ENCODE measurements at places on chromosomes 2 and 18.

DNA sequence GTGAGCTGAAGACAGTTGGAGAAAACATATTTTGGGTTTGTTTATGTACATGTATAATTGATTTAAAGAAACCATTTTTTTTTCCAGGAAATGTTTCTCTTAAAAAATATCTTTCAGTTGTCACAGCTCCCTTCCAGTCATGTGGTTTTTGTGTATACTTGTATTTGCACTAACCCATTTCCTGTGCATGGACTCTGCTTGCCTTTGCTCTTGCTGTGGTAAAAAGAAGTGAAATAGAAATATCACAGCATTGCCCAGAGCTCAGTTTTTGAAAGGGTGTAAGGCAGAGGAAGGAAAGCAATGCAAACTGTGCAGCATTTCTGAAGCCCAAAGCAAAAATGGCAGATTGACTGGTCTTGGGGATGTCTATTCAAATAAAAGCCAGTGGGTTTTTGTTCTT, 10.4 kb upstream of the DOCK10 start:
- DNase-seq: no peak

DNA sequence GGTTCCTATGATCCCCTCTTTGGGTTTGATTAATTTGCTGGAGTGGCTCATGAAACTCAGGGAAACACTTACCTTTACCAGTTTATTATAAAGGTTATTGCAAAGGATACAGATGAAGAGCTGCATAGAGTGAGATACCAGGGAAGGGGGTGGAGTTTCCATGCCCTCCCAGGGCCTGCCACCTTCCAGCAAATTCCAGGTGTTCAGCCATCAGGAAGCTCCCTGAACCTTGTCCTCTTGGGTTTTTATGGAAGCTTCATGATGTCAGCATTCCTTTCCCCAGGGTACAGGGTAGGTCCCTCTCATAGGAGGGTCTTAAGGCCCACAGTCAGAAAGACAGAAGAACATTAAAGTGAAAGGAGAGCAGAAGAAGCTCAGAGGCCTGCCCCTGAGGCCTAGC, 123.9 kb upstream of the DCC start:
- no peak for DNase-seq

GRCh38 chr18:45715212-45715780, 8.7 kb upstream of the SLC14A1 start:
- DNase-seq: peak; percentile 58

DNA sequence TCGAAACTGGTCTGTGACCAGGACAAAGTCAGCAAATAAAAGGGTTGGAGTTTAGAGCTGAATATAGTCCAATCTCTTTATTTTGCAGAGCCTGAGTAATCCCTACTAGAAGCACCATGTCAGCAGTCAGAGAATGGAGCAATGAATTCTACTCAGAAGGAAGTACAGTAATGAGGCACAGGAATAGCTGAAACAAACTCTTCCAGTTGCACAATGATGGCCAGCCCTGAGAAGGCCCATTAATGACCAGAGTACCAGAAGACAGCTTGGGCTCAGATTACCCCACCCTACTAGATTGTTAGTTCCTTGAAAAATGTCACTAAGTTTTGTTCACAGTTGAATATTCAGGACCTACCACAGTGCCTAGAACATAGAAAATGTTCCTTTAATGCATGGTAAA, 40.3 kb upstream of the SCG2 start:
- no peak for DNase-seq

- peak; percentile 65 for DNase-seq
Observed at GRCh38 chr18:3451183-3451988, 1.4 kb downstream of the TGIF1 start.

DNA sequence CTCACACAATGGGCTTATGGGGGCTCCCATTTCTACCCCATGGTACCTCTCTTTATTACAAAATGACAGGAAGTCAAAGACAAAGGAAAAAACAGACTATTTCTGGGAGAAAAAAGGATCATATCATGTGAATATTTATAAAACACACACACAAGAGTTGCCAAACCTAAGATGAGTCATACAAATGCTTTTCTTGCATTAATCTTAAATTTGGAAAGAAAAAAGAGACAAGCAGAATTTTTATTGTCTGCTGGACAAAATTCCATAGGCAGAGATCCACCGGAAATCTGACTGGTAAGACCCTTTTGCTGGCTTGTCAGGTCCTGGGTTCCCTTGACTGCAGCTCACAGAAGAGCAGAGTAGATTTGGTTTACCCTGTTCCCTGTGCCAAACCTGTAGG, 1732.3 kb upstream of the PIK3C3 start:
- no peak for DNase-seq

GRCh38 chr2:178530625-178531142, 50.4 kb downstream of the PLEKHA3 start:
- DNase-seq: no peak

GRCh38 chr2:54336136-54336976, 80.3 kb upstream of the TSPYL6 start:
- no peak for DNase-seq

- DNase-seq: no peak
Observed at GRCh38 chr2:1588978-1589621, 155.2 kb downstream of the PXDN start.

DNA sequence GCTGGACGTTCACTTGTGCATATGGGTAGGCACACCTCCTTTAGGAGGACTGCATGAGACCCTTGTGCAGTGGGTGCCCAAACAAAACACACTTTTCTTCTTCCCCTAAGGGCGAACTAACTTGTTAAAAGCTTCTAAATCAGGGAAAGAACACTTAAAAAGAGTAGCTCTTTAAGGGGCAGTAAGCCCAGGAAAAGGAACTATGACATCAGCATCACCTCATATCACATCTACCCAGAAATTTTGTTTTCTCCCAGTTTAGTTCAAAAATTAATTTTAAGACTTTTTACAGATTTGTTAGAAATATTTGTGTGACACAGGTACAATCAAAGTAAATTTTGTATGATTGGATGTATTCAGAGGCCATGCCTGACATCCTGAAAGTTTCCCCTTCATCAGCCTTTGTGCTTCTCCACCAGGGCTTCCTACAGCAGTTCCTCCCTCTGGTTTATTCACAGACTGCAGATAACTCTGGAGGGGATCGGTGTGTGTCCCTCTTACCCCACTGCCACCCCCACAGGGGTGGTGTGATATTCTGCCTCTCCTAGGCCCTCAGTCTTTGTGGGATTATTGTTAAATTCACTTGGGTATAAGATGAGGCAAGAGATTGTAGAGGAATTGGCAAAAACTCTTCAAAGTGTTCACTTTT, 27.6 kb downstream of the BCL2L11 start:
- DNase-seq: no peak

GRCh38 chr18:62714671-62715435, 488 bp upstream of the PHLPP1 start:
- DNase-seq: peak; percentile 100

GRCh38 chr2:105644174-105644980, 100.3 kb upstream of the NCK2 start:
- peak; percentile 84 for DNase-seq

DNA sequence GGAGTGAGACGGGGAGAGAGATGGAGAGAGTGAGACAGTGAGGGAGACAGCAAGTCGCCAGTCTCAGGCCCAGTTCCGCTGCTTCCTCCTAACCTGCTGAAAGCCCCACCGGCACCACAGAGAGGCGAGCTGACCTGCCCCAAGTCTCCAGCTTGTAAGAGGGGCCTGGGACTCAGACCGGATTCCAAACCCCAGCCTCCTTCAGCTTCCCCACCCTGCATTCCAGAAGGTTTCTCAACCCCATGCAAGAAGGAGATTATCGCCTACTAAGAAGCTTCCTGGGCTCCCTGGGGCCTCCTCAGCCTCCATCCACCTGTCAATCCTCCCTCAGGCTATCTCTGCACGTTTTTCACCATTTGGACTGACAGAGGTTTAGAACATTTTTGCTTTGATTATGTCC, 173.1 kb upstream of the RAB6C start:
- DNase-seq: no peak

DNA sequence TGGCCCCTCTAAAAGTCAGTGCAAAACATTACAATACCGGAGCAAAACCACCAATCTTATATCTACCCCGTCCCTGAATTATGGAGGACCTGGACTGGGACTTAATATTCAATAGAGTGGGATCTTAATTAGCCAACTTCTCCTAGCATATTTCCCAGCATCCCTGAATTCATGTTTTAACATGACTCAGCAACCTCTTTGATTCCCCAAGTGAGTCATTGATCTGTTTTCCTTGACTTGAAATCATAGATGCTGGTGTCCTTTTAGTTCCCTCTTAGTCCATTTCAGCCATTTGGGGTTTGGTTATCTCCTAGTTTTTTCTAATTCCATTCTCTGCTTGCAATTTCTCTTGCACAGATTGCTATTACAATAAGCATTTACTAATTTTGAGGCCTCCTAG, 677.7 kb upstream of the CELF4 start:
- DNase-seq: no peak

DNA sequence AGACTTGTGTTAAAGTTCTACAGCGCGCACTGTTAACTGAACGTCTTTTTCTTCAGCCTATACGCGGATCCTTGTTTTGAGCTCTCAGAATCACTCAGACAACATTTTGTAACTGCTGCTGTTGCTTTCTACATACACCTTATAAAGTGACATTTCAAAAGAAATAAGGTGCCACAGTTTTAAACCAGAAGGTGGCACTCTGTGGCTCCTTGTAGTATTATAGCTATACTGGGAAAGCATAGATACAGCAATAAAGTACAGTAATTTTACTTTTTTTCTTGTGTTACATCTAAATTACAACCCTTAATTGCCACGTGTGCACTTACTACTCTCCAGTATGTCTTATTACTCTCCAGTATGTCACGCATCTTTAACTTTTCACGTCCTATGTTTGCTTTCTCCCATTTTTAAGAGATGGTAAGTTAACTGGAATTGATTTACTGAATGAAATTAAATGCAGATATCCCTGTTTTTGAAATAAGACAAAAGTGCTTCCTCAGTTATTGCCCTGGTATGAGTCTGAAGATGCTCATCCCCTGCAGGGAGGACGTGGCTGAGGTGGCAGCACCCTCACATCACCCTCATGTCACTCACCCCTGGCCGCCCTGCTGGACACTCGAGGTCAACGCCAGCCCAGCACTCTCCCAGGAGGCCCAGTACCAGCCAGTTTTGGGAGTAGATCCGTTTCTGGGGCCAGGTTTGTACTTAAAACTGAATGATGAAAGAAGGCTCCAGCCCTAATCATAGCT, 37.8 kb downstream of the GORASP2 start:
- no peak for DNase-seq

DNA sequence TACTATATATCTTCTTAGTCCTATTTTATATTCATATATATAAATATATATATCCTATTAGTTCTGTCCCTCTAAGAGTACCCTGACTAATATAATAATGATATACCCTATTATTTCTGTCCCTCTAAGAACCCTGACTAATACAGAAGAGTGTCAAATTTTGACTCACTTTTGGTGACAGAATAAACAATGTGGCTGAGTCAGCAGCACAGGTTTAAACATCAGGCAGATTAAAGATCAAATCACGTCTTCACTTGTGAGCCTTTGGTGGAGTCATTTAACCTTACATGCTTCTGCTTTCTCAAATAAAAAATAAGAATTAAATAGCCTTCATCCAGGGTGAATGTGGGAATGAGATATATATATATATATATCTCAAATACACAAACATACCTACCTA, 615.9 kb upstream of the GCFC2 start:
- no peak for DNase-seq

DNA sequence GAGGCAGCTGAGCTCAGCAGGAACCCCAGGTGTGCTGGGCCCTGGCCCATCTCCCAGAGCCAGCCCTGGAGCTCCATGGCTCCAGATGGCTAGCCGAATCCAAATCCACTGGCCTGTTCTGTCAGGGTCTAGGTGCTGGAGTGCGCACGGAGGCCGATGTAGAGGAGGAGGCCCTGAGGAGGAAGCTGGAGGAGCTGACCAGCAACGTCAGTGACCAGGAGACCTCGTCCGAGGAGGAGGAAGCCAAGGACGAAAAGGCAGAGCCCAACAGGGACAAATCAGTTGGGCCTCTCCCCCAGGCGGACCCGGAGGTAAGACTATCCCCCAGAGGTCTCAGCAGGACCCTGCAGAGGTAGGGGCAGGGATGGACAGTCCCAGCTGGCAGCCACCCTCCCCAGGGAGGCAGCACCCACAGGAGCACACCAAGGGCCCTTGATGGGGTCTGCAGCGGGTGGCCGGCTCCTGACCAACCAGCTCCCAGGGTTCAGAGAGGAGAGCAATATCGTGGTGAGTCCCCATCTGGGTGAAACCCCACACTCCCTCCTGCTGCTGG, 26.1 kb upstream of the PRLH start:
- no peak for DNase-seq

DNA sequence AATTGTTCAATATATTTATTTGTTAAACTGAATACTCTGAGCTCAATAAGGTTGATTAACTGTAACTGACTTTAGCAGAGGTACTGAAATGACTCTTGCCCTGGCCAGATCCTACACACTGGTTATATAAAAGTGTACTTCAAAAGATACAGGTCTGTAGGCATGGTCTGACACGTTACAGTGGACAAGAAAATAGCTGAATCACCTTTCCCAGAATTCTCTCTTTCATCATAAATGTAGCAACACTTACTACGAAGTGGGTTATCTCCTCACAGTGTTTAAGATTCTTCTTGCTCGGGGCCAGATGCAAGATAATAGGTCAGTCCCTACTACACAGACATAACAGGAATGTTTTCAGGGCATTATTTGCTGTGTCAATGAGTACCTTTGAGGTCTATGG, 107.0 kb upstream of the ZC3H15 start:
- no peak for DNase-seq

DNA sequence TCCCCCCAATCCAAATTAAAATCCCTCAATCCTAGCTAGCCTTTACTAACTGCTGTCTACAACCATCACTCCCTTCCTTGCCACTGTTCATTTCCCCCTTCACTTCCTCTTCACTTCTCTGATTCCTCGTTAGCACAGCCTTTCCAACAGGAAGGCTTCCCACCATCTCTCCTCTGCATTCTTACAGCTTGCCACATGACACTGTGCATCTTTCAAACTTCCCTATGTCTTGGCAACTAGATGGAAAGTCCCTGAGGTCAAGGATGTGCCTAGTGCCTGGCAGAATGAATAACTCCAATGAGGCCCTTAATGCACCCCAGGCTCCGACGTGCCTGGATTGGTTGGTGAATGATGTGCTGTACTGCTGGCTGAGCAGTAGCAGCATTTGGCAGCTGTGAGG, 15.2 kb downstream of the SAP130 start:
- no peak for DNase-seq
